ENCODE measurements at places on chromosomes 1 and 21.
A peak's percentile ranks its signal among the peaks of the same experiment; 100 is the strongest.

- no peak for DNase-seq
Observed at GRCh38 chr1:45015683-45016082, 3.6 kb downstream of the UROD start.

GRCh38 chr1:205373798-205374175 is 17.1 kb upstream of the KLHDC8A start:
- DNase-seq, result no peak

GRCh38 chr21:38494251-38494642 is 4.0 kb downstream of the ERG start:
- no peak for DNase-seq

- DNase-seq, result no peak
Observed at GRCh38 chr1:168291222-168291837, 10.7 kb downstream of the TBX19 start.

GRCh38 chr1:201714542-201715329 is 114.2 kb upstream of the IPO9 start:
- DNase-seq, result peak; percentile 97
